ENCODE measurements at places on chromosomes 6 and 20.

- DNase-seq, result no peak
Observed at GRCh38 chr20:63147532-63147931, 68.4 kb downstream of the YTHDF1 start.

- DNase-seq, result no peak
Observed at GRCh38 chr6:27168586-27169443, 78.7 kb upstream of the PRSS16 start.

DNA sequence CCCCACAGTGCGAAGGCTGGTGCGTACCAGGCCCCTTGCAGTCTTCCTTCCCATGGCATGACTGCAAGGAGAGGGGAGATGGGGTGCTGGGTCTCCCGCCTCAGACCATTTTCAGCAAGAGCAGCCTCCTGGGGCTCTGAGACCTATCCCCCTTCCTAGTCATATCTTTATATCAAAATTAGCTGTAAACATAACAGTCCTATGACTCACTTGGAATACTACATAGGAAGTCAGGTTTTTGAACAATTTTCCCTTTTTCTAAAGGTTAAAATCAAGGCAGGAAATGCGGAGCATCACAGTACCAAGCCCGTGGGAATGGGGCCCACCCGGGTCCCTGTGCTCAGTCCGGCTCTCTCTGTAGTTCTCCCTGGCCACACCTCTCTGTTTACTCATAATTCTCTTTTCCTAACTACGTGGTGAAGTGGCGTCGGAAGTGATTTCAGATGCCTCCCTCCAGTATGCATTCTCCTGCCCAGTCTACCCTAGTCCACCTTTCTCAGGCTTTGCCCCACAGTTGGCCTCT is 109.8 kb upstream of the TMEM170B start:
- no peak for DNase-seq

- DNase-seq, result no peak
Observed at GRCh38 chr20:16007962-16008361, 565.3 kb downstream of the KIF16B start.

- no peak for DNase-seq
Observed at GRCh38 chr6:33034554-33034953, 25.2 kb upstream of the HLA-DOA start.

DNA sequence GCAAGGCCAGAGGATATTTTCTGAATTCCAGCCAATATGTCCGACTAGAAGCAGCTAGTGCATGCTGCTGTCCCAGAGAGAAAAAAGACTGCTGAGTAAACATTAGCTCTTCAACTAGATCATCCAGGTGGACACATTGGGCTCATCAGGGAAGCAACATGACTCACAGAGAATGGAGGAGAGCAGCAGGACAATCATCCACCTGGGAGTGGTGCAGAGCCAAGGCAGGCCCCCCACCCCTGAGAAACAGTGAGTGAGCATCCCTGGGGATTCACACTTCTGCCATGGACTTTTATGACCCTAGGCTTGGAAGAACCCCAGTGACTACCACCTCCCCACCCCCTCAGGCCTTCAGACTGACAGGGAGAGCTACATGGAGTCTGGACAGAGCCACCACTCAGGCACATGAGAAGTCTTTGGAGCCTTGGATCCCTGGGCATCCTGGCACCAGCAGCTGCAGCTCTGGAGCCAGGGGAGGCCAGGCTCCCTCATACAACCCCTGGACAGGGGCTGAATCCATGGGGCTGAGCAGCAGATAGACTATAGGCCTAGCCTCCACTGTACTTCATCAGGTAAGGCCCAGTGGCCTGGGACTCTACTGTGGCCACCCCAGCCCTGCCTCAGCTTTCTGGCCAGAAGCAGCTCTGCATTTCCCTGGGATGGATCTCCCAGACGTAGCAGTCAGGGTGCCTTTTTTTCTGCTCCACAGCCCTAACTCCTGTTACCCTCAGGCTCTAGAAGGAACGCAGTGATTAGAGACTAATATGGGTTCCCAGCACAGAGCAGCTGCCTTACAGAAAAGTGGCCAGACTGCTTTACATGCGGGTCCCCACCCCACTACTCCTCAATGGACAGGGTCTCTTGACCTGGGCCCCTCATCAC is 82.9 kb upstream of the RNF217 start:
- DNase-seq, result no peak
